ENCODE measurements at places on chromosomes 7 and 10.

DNA sequence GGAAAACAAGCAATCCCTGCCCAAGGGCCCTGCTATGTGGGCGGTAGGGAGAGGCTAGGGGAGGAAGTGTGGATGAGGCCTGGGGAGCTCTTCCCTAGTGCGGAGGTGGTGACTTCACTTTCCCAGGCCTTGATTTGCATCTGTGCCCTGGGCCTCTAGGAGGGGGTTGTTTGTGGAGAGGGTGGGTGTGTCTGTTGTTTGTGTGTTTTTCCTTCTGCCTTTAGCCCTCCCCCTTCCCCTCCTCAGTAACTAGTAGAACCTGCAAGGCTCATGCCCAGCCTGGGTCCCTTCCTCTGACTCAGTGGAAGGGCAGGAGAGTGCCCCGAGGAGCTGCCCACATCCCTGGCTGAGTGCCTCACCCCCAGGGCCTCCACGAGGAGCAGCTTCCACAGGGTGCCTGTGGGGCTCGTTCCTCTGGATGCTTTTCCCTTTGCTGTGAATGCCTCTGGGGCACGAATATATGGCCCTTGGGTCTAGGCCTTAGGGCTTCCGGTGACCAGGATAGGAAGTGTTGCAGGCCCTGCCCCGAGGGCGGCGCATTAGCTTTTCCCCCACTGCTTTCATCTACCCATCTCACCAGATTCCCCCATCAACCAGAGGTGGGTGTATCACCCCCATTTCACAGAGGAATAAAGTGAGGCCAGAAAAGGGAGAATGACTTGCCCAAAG lies 89.4 kb upstream of the DUSP5 start:
- DNase-seq = no peak

DNA sequence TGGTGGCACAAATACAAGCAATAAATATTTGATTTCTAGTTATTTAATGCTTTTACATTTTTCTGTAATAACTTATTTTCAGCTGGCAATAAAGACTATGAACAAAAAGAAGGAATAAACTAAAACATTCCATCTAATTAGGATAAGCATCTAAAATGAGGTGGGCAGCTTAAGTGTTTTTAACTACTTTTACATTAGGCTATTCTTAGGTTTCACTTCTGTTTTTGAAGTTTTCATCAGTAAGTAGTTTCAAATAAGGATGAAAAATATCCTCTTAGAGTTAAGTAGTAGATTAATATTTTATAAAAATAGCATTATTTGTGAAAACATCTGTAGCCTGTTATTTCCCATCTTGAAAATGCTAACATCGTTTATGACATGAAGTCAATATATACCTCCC lies 15.9 kb downstream of the NT5C2 start:
- DNase-seq = no peak

GRCh38 chr7:15752377-15752776 lies 65.9 kb upstream of the MEOX2 start:
- DNase-seq = no peak

- no peak for DNase-seq
Observed at GRCh38 chr10:78203915-78204818, 170.5 kb downstream of the RPS24 start.

GRCh38 chr10:38007991-38008390 lies 2.5 kb upstream of the ZNF33A start:
- no peak for DNase-seq

GRCh38 chr7:19080093-19080492 lies 37.3 kb downstream of the TWIST1 start:
- no peak for DNase-seq

DNA sequence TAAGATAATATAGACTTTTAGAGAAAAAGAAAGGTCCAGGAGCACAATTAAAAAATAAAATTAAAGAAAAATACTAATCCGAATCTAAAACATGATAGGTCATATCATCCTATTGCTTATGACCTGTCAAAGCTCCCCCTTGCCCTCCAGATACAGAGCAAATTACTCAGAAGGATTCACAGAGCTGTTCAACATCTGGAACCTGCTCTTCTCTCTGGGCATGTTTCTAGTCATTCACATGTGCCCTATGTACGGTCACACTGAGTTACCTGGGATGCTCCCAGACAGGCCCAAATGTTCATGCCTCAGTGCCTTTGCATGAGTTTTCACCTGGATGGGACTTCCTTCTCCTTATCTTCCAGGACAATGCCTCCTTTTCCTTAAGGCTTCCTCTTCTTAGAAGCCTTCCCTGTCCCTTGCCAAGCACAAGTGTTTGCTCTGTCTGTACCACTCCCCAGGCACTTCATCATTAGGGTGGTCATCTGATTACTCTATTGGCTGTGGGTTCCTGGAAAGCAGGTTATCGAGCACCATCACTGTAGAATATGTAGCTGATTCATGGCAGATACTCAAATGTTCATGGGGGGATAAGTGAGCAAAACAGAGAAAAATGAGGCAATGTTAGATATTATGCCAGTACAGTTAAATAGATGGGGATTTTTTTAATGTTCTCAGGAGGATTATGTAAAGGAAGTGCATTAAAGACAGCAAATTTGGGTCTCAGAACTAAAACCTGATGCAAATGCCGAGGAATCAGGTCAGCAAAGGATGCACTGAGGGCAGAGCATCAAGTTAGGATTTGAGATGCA lies 12.0 kb upstream of the AOAH start:
- DNase-seq = no peak

- no peak for DNase-seq
Observed at GRCh38 chr10:128632694-128633093, 506.5 kb upstream of the MKI67 start.

- no peak for DNase-seq
Observed at GRCh38 chr10:91339729-91340128, 70.4 kb upstream of the HECTD2 start.

- DNase-seq = no peak
Observed at GRCh38 chr7:147896121-147896520, 694.4 kb upstream of the C7orf33 start.

DNA sequence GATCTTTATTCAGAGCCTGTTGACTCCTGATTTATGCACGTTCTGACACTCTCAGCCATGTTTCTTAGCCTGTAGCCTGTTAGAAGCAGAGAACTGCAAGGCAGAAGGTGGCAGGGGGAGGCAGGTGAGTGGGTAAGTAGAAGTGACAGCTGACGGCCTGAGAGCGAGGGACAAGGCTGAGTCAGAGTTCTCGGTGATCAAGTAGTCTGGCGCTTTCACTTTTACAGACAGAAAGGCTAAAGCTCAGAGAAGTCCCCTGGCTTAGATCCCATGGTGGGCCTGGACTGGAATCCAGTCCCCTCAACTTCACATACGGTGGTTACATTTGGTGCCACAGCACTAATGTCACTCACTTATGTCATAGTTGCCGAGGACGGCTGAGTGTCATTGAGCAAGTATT lies 139.0 kb downstream of the TACC2 start:
- DNase-seq = no peak

DNA sequence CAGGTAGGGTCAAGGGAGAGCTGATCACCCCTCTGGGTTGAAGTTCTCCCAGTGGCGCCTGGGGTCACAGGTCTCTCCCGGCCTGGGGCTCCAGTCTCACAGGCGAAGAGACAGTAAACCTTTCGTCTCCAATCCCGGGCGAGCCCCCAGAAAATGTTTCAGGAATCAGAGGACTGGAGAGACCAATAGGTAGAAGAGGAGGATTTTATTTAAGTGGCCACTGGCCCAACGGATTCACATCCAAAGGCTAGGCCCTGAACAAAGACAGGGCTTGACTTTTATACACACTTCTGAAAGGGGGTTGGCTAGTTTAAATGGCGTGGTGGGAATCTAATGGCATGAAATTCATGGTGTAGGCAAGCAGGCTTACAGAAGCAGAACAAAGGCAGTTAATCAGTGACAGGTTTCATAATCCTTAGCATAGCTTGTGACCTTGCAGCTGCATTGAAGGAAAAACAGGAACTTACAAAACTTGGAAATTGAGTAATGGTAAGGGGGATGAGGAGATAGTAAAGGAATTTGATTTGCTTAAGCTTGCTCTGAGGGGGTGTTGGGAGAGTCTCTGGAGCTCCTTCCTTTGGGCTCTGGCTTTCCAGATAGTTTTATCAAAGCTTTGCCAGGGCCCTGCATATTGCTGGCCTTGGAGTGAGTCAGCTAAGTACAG lies 105.5 kb downstream of the TRIM24 start:
- no peak for DNase-seq

GRCh38 chr10:48459270-48460150 lies 145.4 kb downstream of the ARHGAP22 start:
- no peak for DNase-seq

DNA sequence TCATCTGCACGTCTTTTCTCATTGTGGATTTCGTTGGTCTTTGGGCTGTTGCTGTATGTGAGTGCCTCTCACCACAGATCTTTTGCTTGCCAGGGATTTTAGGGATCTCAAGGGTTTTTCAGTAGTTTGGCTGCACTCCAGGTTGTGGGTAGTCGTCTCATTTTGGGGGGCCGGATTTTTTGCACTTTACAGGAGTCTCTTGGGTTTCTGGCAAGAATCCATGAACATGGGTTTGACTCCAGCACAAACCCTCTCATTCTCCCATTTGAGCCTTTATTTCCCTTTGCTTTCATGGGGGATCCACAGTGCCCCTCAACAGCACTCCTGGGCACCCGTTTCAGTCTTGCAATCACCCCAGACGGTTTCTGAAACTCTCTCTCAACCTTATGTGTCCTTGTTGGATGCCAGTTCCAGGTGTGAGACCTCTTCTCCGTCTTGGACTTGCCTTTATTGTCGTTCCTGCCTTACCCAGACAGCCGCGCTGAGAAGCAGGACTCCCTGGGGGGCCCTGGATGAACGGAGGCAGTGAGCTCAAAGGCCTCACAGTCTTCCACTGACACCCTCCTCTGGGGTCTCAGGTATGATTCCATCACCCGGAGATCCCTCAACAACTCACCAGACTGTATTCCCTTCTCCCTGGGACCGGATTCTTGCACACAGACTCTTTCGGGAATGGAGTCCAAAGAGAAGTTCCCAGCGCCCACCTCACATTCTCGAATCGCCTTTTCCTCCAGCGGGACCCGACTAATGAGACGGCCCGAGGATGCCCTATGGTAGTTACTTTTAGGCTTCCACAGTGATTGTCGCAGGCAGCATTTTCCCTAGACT lies 18.8 kb upstream of the ZNF273 start:
- DNase-seq = no peak

DNA sequence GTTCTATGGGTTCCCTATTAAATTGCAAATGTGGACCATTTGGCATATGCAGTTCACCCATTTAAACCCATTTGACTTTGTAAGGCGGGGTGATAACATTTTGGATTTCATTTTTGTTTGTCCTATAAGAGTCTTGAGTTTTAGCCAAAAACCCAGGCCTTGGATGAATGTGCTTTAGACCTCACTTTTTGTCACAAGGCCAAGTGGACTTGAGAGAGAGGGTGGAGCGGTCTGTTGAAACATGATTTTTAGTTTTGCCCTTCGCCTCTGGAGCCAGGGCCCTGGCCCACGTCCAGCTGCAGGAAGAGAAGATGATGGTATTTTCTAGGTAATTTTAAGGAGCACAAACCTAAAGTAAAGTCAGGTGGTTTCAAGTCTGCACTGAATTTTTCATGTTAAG lies 260.1 kb downstream of the SLC25A13 start:
- no peak for DNase-seq

DNA sequence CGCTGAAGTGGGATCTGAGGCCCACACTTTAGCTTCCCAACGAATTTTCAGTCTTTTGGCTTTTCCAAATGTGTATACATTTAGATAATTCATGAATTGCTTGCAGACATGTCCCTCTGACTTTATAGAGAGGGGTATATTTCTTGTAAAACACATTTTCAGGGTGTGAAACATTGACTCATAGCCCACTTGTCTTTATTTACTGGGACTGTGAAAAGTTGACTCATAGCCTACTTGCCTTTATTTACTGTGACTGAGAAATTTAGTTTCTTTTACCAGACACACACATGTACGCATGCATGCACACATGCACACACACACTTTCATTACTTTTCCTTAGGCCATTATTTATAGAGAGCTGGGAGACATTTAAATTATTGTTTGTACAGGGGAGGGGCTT lies 79.1 kb downstream of the VTI1A start:
- no peak for DNase-seq

- no peak for DNase-seq
Observed at GRCh38 chr7:22812353-22812752, 10.3 kb downstream of the TOMM7 start.

GRCh38 chr10:72328045-72328828 lies 26.5 kb downstream of the DNAJB12 start:
- DNase-seq = no peak

DNA sequence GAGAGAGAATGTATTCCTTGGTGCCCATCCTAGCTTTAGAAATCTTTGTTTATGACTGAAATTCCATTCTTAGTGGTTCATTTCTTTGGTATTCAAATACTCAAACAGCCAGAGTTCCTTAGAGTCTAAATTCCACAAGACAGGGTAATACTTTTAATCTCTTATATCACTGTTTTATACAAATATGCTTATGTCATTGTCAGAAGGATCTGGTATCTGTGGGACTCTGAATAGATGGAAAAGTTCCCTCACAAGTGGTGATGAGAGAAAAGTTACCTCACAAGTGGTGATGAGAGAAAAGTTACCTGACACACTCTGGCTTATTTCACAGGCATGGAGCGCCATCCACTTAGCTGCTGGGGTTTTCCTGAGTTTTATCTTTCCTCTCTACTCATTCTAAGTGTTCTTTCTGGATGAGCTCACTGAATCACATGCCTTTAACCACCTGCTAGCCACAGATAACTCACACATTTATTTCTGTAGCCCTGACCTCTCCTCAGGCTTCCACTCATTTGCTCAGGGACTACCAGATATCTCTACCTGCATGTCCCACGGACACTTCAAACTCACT lies 784.0 kb downstream of the SUGCT start:
- no peak for DNase-seq

DNA sequence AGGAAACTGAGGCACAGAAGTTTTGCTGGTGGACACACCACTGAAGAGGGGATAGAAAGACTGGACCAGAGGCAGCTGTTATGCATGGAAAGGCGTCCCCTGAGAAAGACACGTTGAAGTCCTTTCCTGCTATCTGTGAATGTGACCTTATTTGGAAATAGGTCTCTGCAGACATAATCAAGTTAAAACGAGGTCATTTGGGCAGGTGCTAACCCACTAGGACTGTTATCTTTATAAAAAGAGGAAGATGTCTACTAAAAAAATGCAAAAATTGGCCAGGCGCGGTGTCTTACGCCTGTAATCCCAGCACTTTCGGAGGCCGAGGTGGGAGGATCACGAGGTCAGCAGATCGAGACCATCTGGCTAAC lies 31.6 kb downstream of the ELMO1 start:
- no peak for DNase-seq
